Stimulated activated CD8-positive, alpha-beta memory T cell treated with anti-CD3 and anti-CD28 coated beads, Interleukin-4, amount 100 ng/mL, for 4 hours (primary cell): ENCODE measurements at places on chromosomes 11 and 22.

DNA sequence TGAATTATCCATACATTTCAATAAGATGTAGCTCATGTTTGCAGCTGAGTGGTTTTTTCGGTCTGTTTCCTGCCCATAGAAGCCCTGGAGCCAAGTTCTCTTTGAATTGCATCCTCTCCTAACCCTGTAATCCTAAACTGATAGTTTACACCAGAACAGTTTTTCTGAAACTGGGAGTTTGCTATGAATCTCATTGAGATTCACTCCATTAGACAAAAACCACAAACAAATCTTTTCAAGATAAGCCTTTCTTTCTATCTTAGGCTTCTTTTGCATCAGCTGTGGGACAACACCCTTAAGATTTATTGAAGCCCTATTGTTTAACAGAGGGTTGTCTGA, 324.8 kb downstream of the DYNC2H1 start:
- no peak for DNase-seq

DNA sequence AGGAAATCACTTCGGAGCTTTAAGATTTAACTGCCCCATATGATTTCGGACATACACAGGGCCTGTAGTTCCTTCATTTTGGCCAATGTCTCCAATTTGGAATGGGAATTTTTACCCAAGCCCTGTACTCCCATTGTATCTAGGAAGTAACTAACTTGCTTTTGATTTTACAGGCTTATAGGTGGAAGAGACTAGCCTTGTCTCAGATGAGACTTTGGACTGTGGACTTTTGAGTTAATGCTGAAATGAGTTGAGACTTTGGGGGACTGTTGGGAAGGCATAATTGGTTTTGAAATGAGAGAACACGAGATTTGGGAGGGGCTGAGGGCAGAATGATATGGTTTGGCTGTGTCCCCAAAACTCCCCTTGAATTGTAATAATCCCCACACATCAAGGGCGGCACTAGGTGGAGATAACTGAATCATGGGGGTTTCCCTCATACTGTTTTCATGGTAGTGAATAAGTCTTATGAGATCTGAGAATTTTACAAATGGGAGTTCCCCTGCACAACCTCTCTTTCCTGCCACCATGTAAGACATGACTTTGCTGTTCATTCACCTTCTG, 130.5 kb downstream of the LARGE1 start:
- DNase-seq, result no peak

DNA sequence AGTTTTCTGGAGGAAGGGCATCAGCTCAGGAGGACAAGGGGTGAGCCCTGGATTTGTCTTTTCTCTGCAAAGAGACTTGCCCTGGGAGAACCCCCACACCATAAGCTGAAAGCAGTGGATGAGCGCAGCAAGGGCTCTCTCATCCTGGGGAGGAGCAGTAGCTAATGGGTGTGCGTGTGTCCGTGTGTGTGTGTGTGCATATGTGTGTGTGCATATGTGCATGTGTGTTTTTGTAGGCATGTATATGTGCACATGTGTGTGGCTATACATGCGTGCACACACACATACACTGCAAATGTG, 45.3 kb downstream of the SMIM38 start:
- no peak for DNase-seq

- no peak for DNase-seq
Measured at GRCh38 chr11:120244476-120245365, 4.8 kb downstream of the POU2F3 start.
